IMR-90 (cell line): ENCODE measurements at places on chromosomes 6 and 20.
A peak's percentile ranks its signal among the peaks of the same experiment; 100 is the strongest.

GRCh38 chr6:40906759-40907158 lies 132.3 kb downstream of the UNC5CL start:
- H3K4me3 ChIP-seq, result no peak overlapping the region
- no peak overlapping the region for H3K27ac ChIP-seq
- no peaks in the 10 kb centered on the region for H3K36me3 ChIP-seq

DNA sequence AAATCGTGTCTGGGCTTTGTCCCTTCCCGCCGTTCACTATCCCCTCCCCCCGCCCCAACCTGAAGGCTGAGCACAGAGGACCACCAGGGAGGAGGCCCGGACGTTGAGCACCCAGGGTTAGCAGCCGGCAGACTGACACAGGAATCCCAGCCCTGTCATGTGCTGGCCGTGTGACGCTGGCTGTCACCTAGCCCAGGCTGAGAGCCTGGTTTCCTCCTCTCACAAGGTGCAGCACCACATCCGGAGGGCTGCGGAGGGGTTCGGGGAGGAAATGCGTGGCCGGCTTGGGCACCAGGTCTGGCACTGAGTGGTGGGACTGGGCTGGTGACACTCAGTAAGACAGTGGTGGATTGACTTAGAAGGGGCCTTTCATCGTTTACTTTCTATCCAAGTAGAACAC lies 4.6 kb upstream of the LSM14B start:
- peaks cover 33% of the 10 kb centered on the region for H3K27me3 ChIP-seq
- no peak for DNase-seq
- H3K36me3 ChIP-seq, result no peaks in the 10 kb centered on the region
- no peak overlapping the region for H3K4me3 ChIP-seq
- H3K4me1 ChIP-seq, result no peaks in the 10 kb centered on the region

DNA sequence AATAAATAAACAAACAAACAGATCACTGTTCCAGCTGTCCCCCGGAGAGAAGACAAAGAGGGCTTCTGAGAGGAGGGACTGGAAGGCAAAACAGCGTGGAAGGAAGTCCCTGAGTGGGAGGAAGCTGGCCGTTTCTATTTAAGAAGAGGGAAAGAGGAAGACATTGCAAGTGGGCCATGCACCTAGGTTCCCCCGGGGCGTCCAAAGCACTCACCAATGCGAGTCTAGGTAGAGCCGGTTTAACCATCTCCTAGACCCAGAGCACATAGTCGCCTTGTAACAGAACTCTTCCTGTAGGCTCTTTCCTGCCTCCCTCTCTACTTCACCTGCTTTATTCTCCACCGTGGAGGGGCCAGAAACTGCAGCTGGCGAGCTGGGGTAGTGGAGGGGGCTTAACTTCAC lies 158.4 kb downstream of the ZDHHC14 start:
- DNase-seq, result no peak
- no peaks in the 10 kb centered on the region for H3K27me3 ChIP-seq
- H3K4me1 ChIP-seq, result peaks cover 18% of the 10 kb centered on the region
- no peak overlapping the region for H3K27ac ChIP-seq
- H3K4me3 ChIP-seq, result no peak overlapping the region

- no peak overlapping the region for H3K27ac ChIP-seq
- peaks cover 81% of the 10 kb centered on the region for H3K27me3 ChIP-seq
- H3K4me1 ChIP-seq, result no peaks in the 10 kb centered on the region
- H3K36me3 ChIP-seq, result no peaks in the 10 kb centered on the region
- no peak for DNase-seq
Observed at GRCh38 chr20:62979310-62979709, 26.8 kb downstream of the SLC17A9 start.

- H3K27me3 ChIP-seq, result no peaks in the 10 kb centered on the region
- peaks cover 3% of the 10 kb centered on the region; the same call in 1 of the 2 replicates for H3K4me1 ChIP-seq
- no peaks in the 10 kb centered on the region for H3K36me3 ChIP-seq
- H3K4me3 ChIP-seq, result no peak overlapping the region
- no peak overlapping the region for H3K27ac ChIP-seq
- DNase-seq, result no peak
Observed at GRCh38 chr6:139841794-139842215, 467.4 kb upstream of the CITED2 start.

- H3K36me3 ChIP-seq, result no peaks in the 10 kb centered on the region
- H3K27ac ChIP-seq, result no peak overlapping the region
- no peak for DNase-seq
- H3K27me3 ChIP-seq, result no peaks in the 10 kb centered on the region
- H3K4me3 ChIP-seq, result no peak overlapping the region
- H3K4me1 ChIP-seq, result no peaks in the 10 kb centered on the region
Observed at GRCh38 chr6:143125455-143125854, 64.8 kb downstream of the AIG1 start.

DNA sequence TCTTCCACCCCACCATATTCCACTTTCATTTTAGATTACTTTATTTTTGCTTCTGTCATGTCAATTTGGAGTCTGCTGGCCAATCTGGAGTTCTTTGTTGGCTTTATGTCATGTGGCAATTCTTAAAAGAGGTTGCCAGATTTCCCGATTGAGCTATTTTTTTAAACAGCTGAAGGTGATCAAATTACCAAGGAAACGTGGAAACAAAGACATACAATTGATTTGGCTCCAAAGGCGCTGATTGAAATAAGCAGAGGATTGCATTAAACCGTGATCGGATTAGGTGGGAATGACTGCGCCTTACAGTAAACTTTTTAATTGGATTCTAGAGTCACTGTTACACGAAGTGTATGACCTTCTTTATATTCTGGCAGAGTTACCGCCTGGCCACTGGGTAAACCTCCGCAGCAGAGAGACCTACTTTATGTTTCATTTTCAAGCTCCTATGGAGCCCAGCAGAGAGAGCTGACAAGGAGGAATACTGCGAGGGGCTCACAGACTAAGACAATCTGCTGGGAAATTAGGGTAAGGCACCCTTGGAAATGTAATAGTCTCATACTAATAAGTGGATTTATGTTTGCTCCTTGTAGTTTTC lies 37.9 kb downstream of the SIM1 start:
- no peak overlapping the region for H3K4me3 ChIP-seq
- H3K4me1 ChIP-seq, result no peaks in the 10 kb centered on the region
- no peaks in the 10 kb centered on the region for H3K36me3 ChIP-seq

DNA sequence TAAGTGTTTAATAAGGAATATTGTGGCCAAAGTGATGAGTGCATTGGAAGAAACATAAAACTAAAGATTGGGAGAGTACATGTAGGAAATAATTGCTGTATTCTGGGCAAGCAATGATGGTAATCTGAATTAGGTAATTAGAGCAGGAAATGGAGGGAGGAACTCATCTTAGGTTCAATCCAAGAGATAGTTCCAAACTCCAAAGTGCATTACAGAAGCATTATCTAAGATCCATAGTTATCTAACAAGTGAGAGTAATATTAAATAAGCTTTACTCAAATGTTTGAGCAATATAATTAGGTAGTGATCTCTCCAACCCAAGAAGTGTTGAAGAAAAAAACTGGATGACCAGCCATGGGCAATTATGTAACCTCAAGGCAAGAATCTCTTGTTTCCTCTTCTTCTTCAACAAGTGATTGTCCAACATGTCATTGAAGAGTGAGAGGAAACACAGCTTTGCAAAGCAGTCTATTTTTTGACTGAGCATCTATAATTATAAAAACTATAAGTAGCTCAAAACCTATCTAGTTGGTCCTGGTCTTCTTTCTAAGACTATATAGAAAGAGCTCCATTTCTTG lies 181.2 kb upstream of the TNFAIP3 start:
- no peaks in the 10 kb centered on the region for H3K36me3 ChIP-seq
- no peaks in the 10 kb centered on the region; the same call in 1 of the 2 replicates for H3K27me3 ChIP-seq
- H3K27ac ChIP-seq, result no peak overlapping the region
- no peak for DNase-seq
- H3K4me3 ChIP-seq, result no peak overlapping the region
- no peaks in the 10 kb centered on the region for H3K4me1 ChIP-seq

DNA sequence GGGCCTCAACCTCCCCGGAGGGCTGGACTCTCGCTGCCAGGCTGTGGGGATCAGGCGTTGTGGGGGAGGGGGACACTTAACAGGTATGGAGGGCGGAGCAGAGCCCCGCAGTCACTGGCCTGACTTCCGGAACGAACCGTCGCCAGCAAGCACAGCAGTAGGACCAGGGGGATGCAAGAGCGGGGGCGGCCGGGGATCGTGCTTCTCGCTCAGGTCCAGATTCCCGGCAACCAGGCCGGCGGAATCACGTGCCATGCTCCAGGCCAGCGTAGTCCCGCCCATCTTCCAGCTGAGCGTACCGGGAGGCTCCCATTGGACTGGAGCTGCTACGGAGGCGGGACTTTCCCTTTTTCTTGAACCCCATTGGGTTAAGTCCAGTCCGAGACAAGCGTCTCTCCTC lies 10.0 kb upstream of the POU5F1 start:
- DNase-seq, result no peak
- H3K4me1 ChIP-seq, result peaks cover 6% of the 10 kb centered on the region

DNA sequence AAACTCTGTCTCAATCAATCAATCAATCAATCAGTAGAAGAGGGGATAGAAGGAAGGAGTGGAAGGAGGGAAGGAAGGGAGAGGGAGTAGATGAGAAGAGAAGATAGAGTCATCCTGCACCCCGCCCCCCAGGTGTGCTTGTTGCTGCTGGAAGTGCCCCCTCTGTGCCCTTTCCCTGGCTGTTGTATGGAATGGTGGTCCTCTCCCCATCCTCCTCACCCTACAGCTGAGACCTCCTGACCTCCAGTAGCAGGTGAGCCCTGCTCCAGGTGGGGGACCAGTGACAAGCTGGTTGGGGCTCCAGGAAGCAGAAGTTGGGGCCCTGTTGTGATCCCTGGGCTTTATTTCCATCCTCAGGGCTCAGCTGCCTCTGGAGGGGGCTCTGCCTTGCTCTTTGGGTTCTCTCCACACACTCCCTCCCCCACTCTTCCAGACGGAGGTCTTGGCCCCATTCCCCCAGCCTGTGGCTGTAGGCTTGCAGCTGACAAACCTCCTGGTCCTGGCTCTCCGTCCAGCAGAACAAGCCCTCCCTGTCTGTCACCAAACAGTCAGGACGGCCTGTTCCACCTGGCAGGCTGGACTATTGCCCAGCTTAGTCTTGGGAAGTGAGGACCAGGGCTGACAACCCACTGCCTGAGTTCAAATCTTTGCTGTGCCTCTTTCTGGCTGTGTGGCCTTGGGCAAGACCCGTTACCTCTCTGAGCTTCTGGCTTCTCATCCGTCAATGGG lies 26.0 kb upstream of the SCRT2 start:
- DNase-seq, result no peak
- no peaks in the 10 kb centered on the region for H3K4me1 ChIP-seq
- peaks cover 20% of the 10 kb centered on the region for H3K27me3 ChIP-seq
- no peaks in the 10 kb centered on the region for H3K36me3 ChIP-seq

- no peaks in the 10 kb centered on the region for H3K27me3 ChIP-seq
- H3K4me3 ChIP-seq, result no peak overlapping the region
- H3K4me1 ChIP-seq, result no peaks in the 10 kb centered on the region
- no peaks in the 10 kb centered on the region for H3K36me3 ChIP-seq
Observed at GRCh38 chr6:116165596-116165995, 39.7 kb upstream of the COL10A1 start.

DNA sequence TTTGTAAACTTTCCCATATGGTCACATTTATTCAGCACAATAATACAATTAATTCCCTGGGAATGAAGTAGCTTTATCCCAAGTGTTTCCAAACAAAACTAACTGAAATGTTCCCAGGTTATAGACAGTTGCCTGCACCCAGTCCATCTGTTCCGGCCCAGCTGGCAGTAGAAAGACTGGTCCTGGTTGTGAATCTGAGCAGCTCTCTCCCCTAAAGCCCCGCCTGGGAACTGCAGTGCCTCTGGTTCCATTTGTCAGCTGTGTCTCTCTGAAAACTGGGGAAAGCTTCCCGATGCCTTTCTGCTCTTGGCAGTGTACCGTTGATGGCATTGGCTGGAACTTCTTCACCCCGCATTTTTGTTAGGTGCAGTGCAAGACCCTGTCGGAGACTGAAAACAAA lies 8.7 kb downstream of the MTHFD1L start:
- H3K4me3 ChIP-seq, result no peak overlapping the region
- peaks cover 33% of the 10 kb centered on the region for H3K36me3 ChIP-seq
- peaks cover 27% of the 10 kb centered on the region for H3K4me1 ChIP-seq
- DNase-seq, result no peak

- H3K4me3 ChIP-seq, result no peak overlapping the region
- peaks cover 45% of the 10 kb centered on the region for H3K36me3 ChIP-seq
- no peaks in the 10 kb centered on the region for H3K27me3 ChIP-seq
- DNase-seq, result peak; percentile 55
Observed at GRCh38 chr20:62010551-62011402, 54.9 kb downstream of the TAF4 start.

- no peaks in the 10 kb centered on the region for H3K4me1 ChIP-seq
- no peaks in the 10 kb centered on the region for H3K36me3 ChIP-seq
- H3K4me3 ChIP-seq, result no peak overlapping the region
- no peaks in the 10 kb centered on the region for H3K27me3 ChIP-seq
- no peak for DNase-seq
- H3K27ac ChIP-seq, result no peak overlapping the region
Observed at GRCh38 chr6:170596426-170596825, 12.0 kb upstream of the PDCD2 start.

- H3K4me1 ChIP-seq, result no peaks in the 10 kb centered on the region
- peaks cover 24% of the 10 kb centered on the region for H3K27me3 ChIP-seq
- no peak overlapping the region for H3K27ac ChIP-seq
- no peak overlapping the region for H3K4me3 ChIP-seq
- no peak for DNase-seq
Observed at GRCh38 chr6:14180609-14181008, 63.0 kb downstream of the CD83 start.
